ENCODE measurements at places on chromosomes 2 and 18.
A peak's percentile ranks its signal among the peaks of the same experiment; 100 is the strongest.

DNA sequence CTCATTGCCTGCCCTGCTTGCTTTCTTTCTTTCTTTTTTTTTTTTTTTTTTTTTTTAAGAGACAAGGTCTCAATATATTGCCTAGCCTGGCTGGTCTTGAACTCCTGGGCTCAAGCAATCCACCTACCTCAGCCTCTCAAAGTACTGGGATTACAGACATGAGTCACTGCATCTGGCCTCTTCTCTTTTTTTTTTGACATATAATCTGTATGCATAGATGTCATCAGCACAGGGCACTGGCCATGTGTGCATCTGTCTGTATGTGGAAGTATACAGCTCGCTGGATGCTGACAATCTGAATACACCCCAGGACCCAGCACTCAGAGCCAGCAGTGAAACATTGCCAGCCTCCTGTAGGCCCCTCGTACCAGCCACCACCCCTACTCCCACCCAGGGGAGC, 49.5 kb downstream of the TFCP2L1 start:
- no peak for DNase-seq

GRCh38 chr2:1806254-1806653, 61.9 kb upstream of the PXDN start:
- no peak for DNase-seq

DNA sequence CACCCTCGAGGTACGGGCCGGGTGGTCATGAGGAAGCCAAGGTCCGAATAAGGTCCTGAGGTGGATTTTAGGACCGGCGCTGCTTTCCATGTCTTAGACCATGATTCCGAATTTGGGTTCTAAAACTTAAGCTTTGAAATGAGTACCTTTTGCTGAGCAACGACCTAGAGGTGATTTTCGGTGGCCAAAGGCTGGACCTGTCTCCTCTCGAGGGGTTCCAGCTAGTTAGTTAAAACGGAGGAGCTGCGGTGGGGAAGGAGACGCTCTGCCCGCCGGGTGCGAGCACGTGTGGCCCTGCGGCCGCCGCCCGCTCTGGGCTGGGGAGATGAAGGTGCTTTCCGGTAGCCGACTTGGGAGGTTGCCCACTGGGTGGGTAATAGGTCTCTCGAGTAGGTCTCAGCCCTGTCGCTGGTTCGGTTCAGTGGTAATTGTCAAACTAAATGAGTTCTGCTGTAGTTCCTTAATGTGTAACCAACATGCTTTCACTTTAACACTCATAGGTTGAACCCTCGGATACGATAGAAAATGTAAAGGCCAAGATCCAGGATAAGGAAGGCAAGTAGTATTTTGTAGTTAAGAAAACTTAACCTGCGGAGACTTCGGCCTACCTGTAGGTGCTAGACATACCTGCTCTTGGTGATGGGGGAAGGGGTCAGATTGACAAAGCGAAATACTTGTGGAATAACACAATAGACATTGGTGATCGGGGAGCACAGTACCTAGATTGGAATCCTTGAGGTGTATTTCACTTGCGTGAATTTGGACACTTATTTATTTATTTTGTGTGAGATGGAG, 572 bp downstream of the RPS27A start:
- DNase-seq, result peak; percentile 36

DNA sequence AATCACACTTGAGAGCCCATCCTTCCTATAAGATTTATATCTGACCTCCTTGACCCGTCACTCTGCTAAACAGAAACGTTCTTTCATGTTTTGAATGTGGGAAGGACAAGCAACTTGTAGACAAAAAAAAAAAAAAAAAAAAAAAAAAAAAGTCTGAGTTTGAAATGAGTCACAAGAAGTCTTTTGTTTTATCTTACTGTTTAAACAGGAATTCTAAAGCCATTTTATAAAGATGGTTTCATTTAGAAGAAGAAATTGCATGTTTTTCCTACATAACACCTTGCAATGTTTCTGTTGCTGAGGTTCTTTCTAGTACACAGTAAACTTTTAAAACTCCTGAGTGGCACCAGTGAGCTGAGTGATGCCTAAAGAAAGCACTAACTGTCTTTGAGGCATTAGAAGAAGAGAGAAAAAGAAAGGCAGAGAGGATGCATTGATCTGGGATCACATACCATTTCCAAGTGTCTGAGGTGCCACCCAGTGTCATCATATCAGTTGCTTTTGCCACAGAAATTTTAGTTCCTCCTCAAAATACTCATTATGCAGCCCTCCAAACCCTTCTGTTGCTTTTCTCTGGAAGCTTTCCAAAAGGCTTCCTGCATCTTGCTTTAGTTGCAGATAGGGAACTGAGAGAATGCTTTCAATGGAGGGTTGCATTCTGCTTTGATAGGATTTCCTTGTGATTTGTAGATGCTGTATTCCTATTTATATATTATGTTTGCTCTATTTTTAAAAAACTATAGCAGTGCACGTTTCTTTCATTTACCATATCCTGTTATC, 69.1 kb downstream of the ACVR2A start:
- no peak for DNase-seq

DNA sequence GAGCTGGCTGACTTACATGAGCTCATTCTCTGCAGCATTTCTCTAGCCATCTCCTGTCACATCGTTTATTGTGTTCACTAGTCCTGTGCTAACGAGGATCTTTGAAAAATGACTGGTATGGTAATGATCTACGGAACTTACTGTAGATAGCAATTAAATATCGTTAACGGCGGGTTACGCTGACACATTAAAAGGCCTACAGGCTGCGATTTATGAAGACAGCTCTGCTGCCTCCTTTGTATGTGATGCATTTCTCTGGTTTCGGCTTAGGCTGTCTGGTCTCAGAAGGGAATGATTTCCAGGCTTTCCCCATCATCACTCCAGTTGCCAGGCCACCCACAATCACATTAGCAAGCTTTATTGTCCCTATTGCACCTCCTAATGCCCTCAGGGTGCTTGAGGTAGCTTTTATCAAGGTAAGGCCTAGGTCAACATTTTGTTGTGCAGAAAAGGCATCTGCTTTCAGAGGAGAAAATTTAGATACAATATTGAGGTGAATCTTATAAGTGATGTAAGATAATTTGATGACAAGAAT, 284.4 kb downstream of the SOX11 start:
- no peak for DNase-seq

DNA sequence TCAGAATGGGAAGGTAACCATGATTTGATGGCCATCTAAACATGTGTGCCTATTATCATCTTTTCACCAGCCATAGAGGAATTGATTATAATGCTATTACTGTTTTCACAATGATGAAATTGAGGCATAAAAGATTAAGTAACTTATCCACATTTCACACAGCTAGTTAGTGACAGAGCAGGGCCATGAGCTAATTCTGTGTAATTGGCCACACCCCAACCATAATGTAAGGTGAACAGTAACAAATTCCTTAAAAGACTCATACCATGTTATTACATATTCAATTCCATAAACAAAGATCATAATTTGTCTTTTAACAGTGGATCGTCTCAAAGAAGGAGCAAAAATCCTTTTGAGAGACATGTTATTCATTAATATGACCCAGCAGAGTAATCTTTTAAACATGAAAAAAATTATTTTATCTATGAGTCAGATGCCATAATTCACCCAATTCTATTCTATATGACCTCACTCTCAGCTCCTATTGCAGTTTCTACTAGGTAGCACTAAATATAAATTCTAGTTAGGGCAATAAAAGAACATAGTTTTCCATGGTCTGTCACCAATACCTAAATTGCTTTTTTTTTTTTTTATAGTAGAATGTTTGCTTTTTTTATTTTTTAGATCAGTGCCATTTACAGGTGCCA, 475.8 kb upstream of the SLC39A10 start:
- DNase-seq, result no peak

GRCh38 chr2:73975731-73976130, 9.0 kb upstream of the TET3 start:
- no peak for DNase-seq

GRCh38 chr2:85429924-85430289, 11.4 kb downstream of the SH2D6 start:
- no peak for DNase-seq

DNA sequence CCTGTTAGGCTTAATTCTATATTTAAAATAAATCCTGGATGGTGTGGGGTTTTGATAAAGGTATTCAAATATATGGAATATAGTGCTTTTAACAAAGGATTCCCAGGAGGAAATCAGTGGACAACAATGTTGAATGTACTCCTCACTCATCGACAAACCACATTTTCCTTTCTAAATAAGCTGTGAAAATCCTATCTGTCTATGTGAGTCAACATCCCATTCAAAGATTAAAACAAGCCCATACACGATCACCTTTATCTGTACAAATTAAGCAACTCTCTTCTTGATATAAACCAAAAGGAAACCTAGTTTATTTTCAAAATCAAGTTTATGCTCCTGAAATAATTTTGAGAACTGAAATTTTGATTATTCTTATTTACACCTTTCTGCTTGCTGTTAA, 153.4 kb downstream of the ERBB4 start:
- DNase-seq, result no peak

Measured in left hindlimb (tissue), 1 donor.